Dermis microvascular lymphatic vessel endothelial cell (primary cell): ENCODE measurements at places on chromosomes 2 and 18. TPM values are rescaled to one million over a fixed set of nuclear protein-coding genes. Genes with fewer than 3 reads are reported as not detected.
A peak's percentile ranks its signal among the peaks of the same experiment; 100 is the strongest.

CPLX4 gene
- not detected in 2 replicates for total RNA-seq

SAG gene
- total RNA-seq: under 0.01 TPM in 1 of 2 replicates, not detected in the other

GALR1 gene
- total RNA-seq: not detected in 2 replicates

NDUFAF7 gene
- total RNA-seq: 9.2 and 10.1 TPM in 2 replicates

EMX1 gene
- not detected in 2 replicates for total RNA-seq

DNA sequence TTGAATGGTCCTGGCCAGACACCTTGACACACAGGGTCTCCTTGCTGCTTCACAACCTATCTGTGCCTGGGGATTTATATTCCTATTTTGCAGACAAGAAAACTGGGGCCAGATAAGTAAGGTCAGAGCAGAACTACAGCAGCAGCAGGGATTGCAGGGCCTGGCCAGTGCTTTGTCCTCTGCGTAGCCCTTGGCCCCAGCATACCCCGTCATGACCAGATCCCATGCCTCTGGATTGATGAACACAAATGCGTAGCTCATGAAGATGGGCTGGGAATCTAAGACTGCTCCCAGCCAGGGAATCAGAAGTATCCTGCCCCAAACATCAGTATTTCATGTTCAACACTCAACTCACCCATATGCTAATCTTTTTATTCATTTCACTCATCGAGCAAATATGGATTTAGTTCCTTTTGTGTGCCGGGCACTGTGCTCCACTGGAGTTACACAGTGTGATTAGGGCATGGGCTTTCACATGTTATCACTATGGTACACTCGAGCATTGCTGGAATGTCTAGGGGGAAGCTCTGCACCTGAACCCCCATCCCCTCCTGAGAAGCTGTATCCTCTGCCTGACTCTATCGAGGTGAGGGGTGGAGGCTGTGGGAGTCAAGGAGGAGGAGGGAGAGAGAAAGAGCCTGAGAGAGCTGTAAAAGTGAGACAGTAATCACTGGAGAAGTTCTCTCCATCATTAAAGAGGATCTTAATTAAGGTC lies 143.3 kb downstream of the CYP26B1 start:
- DNase-seq: no peak

- peak; percentile 43 for DNase-seq
These were observed 35.7 kb downstream of the REEP1 start for GRCh38 chr2:86301711-86302202.

GRCh38 chr2:168770796-168771195 lies 31.6 kb upstream of the NOSTRIN start:
- no peak for DNase-seq

GRCh38 chr2:96407041-96407918 lies 71.7 kb downstream of the NCAPH start:
- peak; percentile 82 for DNase-seq

GRCh38 chr18:76672627-76673026 lies 149.7 kb upstream of the ZNF236 start:
- DNase-seq: no peak

DNA sequence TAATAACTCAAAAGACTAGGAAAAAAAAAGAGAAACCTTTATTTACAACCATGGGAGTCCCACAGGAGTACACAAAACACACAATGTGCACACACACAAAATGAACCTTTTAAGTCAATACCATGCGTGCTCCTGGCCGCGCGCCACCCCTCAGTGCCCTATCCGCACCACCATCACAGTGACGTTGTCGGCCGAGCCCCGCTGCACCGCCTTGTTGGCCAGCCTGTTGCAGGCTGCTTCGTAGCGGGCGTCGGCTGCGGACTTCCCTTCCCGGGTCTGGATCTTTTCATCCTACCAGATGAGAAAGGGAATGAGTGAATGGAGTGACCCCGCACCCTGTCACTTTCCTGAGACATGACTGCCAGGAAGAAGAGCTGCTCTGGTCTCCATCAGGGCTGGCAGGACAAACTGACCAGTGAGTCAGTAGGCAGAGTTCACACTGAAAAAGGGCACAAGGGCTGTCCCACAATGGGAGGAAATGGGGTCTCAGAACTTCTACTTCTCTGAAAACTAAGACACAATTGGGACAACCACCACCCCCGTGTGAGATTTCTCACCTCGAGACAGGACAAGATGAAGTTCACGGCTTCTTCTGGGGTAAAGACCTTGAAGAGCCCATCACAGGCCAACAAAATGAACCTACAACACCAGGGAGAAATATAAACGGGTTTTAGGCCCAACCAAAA lies 11.8 kb downstream of the ERFE start:
- DNase-seq: no peak

DNA sequence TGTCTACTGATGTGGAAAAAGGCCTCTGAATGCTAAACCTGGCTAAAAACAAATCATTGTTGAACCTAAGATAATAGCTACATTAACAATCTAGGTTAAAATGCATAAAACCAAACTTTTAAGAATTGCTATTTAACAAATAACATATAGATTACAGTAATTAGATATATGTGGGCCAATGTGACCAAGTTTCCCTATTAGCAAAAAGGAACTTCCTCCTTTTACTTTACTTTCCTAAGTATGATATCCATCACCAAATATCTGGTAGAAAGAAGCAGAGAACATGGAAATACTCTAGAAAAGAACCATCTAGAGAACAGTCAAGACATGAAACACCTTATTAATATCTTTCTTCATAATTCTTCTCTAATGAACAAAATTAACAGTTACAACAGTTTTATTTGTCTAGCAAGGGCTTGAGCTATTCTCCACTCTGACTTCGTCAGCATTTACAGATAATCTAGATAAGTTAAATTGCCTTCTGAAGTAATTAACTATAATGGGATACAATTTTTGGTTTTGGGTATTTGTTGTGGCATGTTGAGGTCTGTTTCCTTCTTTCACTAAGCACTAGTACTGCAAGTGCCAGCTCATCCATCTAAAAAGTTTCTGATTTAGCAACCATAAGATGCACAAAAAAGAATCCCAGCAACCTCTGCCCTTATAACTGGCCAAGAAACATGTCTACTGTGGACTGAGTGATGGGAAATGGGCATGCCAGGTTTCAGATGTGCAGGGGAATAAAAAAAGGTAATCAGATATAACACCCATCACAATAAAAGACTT lies 53.3 kb downstream of the MEMO1 start:
- no peak for DNase-seq

GRCh38 chr18:69947361-69948133 lies at the start of gene CD226:
CD226 (minus strand) TSS chr18:69947873; CDS start chr18:69947406, 467 bp downstream.
- DNase-seq: no peak

GRCh38 chr2:56587456-56587855 lies 403.7 kb downstream of the CCDC85A start:
- no peak for DNase-seq

GRCh38 chr2:156343940-156344301 lies 11.4 kb upstream of the NR4A2 start:
- DNase-seq: no peak

- no peak for DNase-seq
These were observed 101.5 kb upstream of the STON1 start for GRCh38 chr2:48428449-48428848.

DNA sequence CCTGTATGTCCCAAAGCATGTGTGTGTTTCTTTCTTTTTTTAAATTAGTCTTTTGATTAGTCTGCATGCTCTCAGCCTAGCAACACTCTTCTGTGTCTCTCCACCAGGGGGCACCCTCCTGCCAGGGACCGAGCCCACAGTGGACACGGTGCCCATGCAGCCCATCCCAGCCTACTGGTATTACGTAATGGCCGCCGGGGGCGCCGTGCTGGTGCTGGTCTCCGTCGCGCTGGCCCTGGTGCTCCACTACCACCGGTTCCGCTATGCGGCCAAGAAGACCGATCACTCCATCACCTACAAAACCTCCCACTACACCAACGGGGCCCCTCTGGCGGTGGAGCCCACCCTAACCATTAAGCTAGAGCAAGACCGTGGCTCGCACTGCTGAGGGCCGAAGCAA lies 93.8 kb downstream of the NRP2 start:
- DNase-seq: peak; percentile 57

- no peak for DNase-seq
These were observed 44.9 kb upstream of the TBC1D8 start for GRCh38 chr2:101195871-101196661.

- DNase-seq: no peak
These were observed 30.0 kb downstream of the ZNF638 start for GRCh38 chr2:71361631-71362030.

DNA sequence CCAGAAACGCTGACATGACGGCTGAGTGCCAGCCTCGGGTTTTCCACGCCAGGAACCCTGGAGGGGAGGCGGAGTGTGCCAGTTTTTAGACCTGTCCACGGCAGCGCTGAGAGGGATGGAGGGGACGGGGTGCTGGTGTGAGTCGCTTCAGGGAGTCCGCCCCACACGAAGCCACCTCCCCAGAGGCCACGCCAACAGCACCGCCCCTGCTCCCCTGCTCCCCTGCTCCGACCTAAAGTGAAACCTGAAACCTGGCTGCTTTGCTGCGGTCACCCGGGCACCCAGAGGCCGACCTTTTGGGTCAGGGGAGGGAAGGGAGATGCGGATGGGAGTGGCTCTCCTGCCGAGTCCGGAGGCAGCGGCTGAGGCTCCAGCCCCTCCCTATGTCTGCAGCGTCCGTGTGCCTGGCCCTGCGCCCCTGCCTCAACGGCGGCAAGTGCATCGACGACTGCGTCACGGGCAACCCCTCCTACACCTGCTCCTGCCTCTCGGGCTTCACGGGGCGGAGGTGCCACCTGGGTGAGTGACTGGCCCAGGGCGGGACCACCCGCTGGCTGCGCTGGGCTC lies 38.1 kb downstream of the SNED1 start:
- DNase-seq: no peak

- DNase-seq: peak; percentile 19
These were observed 24.1 kb downstream of the ENOSF1 start for GRCh38 chr18:688323-688722.

DNA sequence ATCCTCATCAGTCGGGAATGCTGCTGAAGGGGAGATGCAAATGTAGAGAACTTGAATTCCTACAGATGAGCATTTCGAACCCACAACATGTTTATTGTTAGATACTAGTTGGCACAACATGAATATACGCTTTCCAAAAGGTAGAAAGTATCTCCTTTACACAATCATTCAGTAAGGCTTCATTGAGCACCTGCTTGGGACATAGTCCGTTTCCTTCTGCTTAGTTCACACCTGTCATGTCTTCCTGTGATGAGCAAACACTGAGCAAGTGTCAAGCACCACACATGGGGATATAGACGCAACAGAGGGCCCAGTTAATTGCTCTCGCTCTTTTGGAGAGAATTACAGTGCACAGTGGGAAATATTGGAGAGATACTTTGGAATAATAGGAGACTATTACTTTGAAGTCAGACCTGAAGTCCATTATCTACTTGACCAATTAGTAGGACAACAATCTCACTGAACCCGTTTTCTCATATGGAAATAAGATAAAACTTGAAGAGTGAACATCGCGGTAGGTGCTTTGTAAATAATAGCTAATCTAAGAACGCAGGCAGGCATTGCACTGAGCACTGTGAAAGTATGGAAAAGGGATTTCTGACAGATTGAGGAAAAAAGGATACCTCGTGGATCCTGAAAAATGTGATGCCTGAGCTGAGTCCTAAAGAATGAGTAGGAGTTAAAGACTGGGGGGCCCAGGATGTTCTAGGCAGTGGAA lies 1.2 kb downstream of the CPSF3 start:
- no peak for DNase-seq

DNA sequence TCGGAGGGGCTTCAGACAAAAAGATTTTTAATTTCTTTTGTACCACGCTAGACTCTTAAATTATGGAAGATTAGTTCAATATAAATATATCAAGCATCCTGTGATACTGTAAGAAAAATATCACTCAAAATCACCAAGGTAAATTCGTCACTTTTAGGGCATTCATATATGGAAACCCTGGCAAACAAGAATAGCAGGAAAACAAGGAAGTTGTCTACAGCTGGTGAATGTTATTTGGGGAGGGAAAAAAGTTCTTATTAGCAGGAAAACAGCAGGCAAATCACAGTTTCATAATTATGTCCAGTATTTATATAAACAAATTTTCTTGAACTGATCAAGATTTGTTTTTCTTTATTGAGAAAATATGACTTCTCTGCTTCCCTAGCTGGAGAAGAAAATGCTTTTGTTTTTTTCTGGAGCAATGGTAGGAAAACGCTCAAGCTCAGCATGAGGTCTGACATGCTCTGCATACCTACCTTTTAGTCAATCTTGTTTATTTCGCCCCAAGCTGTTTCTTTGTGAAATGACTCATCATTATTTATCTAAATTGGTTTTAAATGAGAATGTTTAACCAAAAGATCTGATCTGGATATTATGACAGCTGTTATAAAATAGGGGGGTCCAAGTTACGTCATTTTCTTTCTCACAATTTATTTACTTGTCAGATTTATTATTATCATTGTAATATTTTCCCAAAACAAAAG lies 14.7 kb downstream of the LINC00305 start:
- DNase-seq: no peak

GRCh38 chr2:234444893-234445292 lies 52.0 kb downstream of the ARL4C start:
- DNase-seq: peak; percentile 90

- no peak for DNase-seq
These were observed 55.9 kb downstream of the ACVR1 start for GRCh38 chr2:157820193-157820592.

DNA sequence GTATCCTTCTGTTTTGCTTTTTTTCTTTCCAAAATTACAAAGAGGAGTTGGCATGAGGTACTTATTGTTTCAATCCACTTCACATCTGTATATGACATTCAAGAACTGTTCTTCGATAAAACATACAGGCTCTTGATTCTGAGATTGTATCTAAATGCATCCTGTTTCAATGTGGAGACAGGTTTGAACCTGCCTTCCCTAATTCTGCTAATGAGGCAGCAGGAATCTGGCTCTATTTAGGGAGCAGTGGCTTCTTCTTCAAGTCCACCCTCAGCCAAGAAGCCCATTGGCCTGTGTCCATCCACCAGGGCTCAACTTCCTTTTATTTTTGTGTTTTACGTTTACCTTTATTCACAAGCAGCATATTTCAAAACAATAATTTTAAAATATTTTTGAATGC lies 84.8 kb upstream of the PIK3C3 start:
- DNase-seq: no peak
